ENCODE measurements at places on chromosomes 11 and 22.

DNA sequence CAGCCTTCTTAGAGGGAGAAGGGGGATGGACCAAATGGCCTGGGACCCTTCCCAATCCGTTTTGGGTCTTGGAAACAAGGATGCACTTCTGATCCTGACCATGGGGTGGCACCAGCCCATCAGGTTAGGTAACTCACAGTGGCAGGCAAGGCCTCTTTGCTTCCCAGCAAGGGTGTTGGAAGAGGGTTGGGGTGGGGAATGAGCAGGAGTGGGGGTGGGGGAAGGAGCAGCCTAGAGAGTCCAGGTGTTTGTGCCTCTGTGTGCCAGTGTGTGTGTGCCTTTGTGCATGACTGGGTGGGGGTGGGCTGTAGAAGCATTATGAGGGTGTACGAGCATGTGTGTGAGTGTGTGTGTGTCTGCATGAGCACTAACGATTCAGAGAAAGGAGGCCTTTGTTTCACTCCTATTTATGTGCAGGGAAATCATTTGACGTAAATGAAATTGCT lies 213.1 kb downstream of the INSC start:
- DNase-seq, result peak; percentile 68
- no peaks in the 10 kb centered on the region for H3K36me3 ChIP-seq
- H3K27ac ChIP-seq, result no peak overlapping the region
- no peak overlapping the region for H3K4me3 ChIP-seq

GRCh38 chr11:72468289-72468688 lies 34.0 kb upstream of the CLPB start:
- DNase-seq, result no peak
- H3K4me1 ChIP-seq, result no peaks in the 10 kb centered on the region
- H3K36me3 ChIP-seq, result no peaks in the 10 kb centered on the region
- H3K27me3 ChIP-seq, result peaks cover 70% of the 10 kb centered on the region
- no peak overlapping the region for H3K4me3 ChIP-seq

DNA sequence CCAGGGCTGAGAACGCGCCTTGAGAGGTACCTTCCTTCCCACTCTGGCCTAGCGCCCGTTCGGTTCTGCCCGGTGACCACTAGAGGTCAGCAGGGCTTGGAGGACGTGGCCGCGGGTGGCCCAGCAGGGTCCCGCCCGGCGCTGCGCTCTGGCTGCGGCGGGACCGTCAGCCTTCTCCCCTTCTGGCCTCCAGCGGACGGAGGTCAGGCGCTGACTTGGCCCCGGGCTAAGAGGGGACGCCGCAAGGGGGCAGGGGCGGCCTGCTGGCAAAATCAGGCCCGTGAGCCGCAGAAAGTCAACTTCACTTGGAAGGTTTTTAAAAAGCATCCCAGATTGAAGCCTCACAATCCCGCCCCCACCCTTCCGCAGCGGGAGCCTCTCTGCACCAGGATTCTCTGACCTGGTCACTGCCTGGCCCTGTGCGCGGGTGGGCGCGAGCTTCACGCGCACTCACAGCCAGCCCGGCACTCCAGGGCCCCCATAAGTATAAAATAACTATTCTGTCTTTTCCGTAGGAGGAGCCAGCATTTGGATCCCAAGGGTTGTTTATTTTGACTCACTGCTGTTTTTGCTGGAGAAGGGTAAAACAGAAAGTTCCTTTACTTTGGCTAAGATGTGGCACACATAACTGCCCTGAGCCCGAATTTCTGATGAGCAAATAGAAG lies 23.2 kb upstream of the ZBTB16 start:
- peaks cover 56% of the 10 kb centered on the region for H3K27me3 ChIP-seq
- peak overlapping the region; percentile 26 for H3K4me3 ChIP-seq
- peaks cover 8% of the 10 kb centered on the region for H3K4me1 ChIP-seq
- no peak overlapping the region for H3K27ac ChIP-seq
- H3K36me3 ChIP-seq, result no peaks in the 10 kb centered on the region

DNA sequence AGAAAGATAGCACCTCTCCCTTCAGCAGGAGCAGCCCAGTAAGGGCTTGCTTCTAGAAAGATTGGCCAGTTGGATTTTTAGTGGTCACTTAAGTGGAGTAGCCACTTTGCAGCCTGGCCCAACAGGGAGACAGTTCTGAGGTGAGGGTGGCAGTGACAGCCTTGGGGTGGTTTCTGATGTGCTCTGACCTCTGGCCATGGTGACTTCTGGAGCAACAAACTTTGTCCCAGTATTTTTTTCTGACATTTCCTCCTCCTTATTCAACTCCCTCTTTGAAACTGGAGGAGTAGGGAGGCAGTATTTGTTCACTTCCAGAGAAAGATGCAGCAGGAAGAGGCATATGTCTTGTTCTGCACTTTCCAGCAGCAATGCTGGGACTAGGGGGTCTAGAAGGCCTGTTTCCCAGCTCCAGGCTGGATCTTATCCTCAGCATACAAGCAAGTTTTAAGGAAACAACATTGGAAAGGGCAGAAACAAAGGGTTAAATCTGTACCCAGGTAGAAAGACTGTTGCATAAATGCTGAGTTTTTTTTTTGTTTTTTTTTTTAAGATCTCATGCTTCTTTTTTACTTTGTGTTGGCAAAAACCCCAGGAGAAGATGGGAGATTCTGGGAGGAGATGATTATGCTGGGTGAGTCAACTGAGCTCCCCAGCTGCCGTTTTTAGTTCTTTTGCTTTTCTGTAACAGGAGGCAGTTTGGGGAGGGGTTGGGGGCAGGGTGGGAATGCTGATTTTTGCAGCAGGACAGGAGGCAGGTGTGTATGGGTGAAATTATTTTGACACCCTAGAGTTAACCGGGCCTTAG lies 37.2 kb downstream of the RCOR2 start:
- H3K36me3 ChIP-seq, result peaks cover 10% of the 10 kb centered on the region
- peak overlapping the region; percentile 33 for H3K27ac ChIP-seq
- H3K27me3 ChIP-seq, result no peaks in the 10 kb centered on the region
- peak; percentile 34 for DNase-seq
- H3K4me1 ChIP-seq, result peaks cover 17% of the 10 kb centered on the region

DNA sequence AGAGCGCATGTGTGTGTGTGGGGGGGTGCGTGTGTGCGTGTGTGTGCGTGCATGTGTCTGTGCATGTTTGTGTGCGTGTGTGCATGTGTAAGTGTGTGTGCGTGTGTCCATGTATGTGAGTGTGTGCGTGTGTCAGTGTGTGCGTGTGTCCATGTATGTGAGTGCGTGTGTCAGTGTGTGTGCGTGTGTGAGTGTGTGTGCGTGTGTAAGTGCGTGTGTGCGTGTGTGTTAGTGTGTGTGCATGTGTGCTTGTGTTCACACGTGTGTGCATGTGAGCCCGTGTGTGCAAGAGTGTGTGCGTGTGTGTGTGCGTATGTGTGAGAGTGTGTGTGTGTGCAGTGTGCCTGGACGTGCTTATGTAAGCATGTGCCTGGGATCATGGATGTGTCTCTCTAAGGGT lies 14.7 kb upstream of the APOL6 start:
- no peak overlapping the region for H3K27ac ChIP-seq
- no peak for DNase-seq
- H3K27me3 ChIP-seq, result peaks cover 9% of the 10 kb centered on the region

DNA sequence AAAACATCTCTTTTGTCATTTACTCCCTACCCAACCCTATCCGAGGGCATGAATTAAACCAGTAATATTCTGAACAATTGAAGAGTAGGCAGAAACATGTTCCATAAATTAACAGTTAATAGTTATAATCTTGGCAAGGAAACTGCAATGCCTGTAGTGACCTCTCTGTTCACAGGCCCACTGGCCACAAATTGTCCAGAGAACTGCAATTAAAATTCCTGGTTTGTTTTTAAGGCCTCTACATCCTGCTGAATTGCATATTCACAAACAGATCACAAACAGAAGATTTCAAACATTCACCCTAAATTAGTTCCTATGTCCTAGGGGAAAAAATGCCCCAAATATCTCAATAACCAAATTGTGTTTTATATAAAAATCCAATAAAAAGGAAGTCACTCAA lies 143.2 kb upstream of the TRPC6 start:
- H3K4me1 ChIP-seq, result no peaks in the 10 kb centered on the region
- H3K36me3 ChIP-seq, result no peaks in the 10 kb centered on the region

GRCh38 chr11:111107501-111107900 lies 138.0 kb upstream of the POU2AF2 start:
- DNase-seq, result no peak
- no peaks in the 10 kb centered on the region for H3K4me1 ChIP-seq
- no peaks in the 10 kb centered on the region for H3K27me3 ChIP-seq
- H3K27ac ChIP-seq, result no peak overlapping the region
- no peak overlapping the region for H3K4me3 ChIP-seq

- no peaks in the 10 kb centered on the region for H3K36me3 ChIP-seq
- H3K4me3 ChIP-seq, result no peak overlapping the region
- no peak for DNase-seq
- H3K27ac ChIP-seq, result no peak overlapping the region
- H3K27me3 ChIP-seq, result no peaks in the 10 kb centered on the region
Measured at GRCh38 chr22:27210111-27210730, 552.8 kb downstream of the MIAT start.

- H3K36me3 ChIP-seq, result no peaks in the 10 kb centered on the region
- no peaks in the 10 kb centered on the region for H3K27me3 ChIP-seq
- no peak overlapping the region for H3K27ac ChIP-seq
- no peak for DNase-seq
- H3K4me3 ChIP-seq, result no peak overlapping the region
Measured at GRCh38 chr11:83147895-83148294, 9.0 kb upstream of the PCF11 start.

Measured in mesenchymal stem cell (in vitro differentiated cells and primary cell).